ENCODE measurements at places on chromosomes 4 and X.

- DNase-seq, result no peak
Measured at GRCh38 chr4:53717064-53717549, 125.8 kb upstream of the LNX1 start.

GRCh38 chr4:81650606-81651242 lies 179.0 kb upstream of the RASGEF1B start:
- no peak for DNase-seq

- no peak for DNase-seq
Measured at GRCh38 chr4:23135792-23136645, 443.3 kb downstream of the GBA3 start.

GRCh38 chr4:16663732-16664131 lies 234.7 kb downstream of the LDB2 start:
- no peak for DNase-seq

GRCh38 chr4:180635281-180635680 lies 1607.9 kb upstream of the TENM3 start:
- DNase-seq, result no peak

DNA sequence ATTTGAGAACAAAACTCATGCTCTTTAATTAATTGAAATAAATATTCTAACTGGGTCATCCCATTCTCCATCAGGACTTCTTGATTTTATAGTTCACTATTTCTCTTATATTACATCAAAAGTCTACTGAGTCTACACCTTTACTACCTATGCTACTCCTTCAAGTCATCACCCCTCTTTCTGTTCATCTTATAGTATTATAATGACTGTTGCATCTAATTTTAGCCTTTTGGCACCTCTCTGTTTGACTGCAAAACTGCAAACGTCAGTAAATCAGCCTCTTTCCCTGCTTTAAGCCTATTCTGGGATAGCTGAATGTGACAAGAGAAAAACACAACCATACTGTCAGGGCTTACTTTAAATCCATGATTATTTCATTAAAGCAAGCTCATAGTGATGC lies 639.1 kb downstream of the GABRG1 start:
- no peak for DNase-seq

- DNase-seq, result no peak
Measured at GRCh38 chr4:158133551-158133950, 39.3 kb downstream of the GASK1B start.

DNA sequence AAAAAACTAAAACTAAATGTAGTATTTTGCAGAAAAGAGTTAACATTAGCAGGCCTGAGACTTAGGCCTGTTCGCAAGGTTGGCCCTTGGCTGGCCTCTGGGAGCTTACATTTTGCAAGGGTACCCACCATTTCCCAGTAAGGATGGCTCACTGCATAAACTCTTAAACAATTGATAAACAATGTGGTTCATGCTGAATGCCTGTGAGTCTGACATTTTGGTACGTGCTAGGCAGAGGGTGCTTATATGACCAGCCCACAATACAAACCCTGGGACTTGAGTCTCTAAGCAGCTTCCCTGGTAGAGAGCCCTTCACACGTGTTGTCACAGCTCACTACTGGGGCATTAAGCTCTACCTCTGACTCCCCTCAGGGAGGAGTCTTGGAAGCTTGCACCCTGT lies 7.4 kb downstream of the PRPS2 start:
- DNase-seq, result no peak

DNA sequence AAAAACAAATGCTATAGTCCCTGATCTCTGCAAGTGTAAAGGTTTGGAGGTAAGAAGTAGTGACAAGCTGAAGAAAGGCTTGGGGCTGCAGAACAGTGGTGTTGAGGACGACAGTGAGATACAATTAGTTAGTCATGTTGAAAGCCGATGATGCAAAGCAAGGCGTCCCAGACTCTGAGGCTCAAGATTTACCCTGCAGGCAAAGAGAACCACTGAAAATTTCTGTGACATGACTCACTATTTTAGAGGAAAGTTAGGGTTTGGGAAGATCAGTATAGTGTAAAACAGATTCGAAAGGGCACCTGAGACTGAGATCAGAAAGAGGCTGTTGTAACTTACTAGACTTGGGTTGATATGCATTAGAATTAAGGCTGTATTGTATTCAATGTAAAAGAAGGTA lies 281.3 kb upstream of the FTHL17 start:
- DNase-seq, result no peak

DNA sequence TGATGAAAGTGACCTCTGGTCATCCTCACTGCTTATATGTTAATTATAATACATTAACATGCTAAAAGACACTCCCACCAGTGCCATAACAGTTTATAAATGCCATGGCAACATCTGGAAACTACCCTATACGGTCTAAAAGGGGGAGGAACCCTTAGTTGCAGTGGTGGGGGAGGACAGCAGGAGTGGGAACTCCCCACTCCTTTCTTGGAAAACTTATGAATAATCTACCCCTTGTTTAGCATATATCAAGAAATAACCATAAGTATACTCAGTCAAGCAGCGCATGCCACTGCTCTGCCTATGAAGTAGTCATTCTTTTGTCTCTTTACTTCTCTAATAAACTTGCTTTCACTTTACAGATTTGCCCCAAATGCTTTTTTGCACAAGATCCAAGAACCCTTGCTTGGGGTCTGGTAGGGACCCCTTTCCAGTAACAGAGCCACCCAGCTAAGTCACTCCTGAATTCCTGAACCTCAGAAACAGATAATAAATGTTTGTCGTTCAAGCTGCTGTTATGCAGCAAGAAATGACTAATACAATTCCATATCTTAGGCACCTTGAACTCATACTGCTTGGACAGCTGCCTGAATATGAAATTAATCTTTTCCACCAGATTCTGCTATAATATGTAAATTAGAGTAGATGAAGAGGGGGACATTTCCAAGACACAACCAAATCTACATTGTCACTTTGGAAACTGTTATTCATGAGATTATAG lies 14.4 kb upstream of the REPS2 start:
- no peak for DNase-seq

DNA sequence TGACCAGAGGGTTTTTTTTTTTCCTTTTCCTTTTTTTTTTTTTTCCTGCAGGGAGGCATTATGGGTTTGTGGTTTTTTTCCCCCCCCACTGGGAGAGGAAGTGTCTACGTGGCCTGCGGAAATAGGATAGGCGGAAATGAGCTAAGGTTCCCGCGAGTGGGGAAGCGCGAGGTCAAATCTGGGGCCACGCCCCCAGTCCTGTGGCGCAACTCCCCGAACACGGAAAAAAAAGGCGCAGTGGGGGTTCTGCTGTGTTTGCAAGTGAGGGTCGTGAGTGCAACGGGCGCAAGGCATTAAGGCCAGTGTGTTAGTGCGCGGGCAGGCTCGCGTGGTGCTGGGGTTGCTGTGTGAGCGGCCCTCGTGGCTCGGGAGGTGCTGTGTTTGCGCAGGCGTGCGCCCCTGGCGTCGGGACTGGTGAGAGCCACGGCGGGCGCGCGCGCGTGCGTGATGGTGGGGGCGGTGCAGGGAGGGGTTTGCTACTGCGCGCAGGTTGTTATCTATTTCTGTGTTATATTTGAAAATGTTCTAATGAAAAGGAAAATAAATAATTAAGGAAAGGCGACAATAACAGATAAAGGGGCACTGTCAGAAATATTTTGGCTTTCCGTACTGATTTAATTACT lies 685 bp upstream of the MORF4L2 start:
- DNase-seq, result peak; percentile 96

- DNase-seq, result no peak
Measured at GRCh38 chrX:13428053-13428786, 108.4 kb upstream of the ATXN3L start.

DNA sequence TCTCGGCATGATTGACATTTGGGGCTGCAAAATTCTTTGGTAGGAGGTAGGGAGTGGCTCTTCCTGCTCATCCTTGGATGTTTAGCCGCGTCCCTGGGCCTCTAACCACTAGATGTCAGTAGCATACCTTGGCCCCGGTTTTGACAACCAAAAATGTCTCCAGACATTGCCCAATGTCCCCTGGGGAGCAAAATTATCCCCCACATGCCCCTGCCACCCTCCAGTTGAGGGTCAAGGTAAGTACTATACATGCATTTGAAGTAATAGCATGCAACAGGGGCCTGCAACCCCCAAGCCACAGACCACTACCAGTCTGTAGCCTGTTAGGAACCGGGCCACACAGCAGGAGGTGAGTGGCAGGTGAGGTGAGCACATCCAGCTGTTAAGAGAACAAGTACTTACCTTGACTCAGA lies 17.6 kb upstream of the KIAA1210 start:
- DNase-seq, result no peak

- DNase-seq, result peak; percentile 53
Measured at GRCh38 chr4:6352031-6352692, 82.5 kb downstream of the WFS1 start.

DNA sequence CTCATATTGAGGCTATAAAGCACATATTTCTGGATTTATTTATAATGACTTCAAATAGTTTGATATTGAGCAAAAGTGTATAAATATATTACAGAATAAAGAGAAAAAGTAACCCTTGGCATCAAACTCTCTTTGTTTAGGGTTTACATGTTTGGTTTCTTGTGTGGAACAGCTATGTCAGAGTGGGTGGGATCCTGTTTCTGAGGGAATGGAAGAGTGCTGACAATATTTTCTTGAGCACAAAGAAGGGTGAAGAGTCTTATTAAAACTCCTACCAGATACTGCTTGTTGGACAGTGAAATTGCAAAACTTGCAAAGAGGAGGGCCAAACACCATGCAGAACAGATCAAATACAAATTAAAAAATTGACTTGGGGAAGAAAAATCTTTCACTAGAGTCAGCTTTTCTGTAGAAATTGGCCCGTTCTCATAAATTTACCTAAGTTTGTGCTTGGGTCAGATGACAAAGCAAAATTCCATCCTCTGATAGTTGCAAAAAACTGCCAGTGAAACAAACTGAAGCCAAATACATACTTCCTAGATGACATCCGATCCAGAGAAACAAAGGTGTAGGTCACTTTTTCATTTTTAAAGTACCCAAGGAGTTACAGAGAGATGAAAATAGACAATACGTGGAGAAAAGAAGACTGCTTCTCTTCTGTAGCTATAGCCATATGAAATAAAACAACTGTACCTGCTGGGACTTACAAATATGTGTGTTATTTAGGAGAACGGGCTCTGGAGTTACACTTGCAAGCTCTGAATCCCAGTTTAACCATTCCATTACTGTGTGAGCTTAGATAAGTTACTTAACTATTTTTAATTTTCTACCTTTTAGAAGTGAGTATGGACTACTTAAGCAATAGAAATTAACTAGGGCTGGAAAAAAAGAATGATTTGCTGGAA lies 133.3 kb downstream of the MAML3 start:
- DNase-seq, result no peak

DNA sequence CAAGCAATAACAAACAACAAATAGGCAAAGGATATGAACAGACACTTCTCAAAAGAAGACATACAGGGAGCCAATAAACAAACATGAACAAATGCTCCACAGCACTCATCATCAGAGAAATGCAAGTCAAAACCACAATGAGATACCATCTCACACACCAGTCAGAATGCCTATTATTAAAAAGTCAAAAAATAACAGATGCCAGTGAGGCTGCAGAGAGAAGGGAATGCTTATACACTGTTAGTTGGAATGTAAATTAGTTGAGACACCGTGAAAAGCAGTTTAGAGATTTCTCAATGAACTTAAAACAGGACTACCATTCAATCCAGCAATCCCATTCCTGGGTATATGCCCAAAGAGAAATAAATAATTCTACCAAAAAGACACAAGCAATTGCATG lies 129.8 kb upstream of the MAGEB2 start:
- no peak for DNase-seq

- DNase-seq, result no peak
Measured at GRCh38 chr4:118845552-118846050, 9.7 kb upstream of the SEC24D start.

- peak; percentile 57 for DNase-seq
Measured at GRCh38 chr4:61199873-61200186, 296 bp upstream of the ADGRL3 start.

- DNase-seq, result no peak
Measured at GRCh38 chrX:39822133-39822748, 275.5 kb downstream of the BCOR start.

- DNase-seq, result no peak
Measured at GRCh38 chrX:17596061-17596460, 141.2 kb upstream of the SCML1 start.

GRCh38 chr4:90357117-90357710 lies 230.0 kb downstream of the CCSER1 start:
- DNase-seq, result no peak

DNA sequence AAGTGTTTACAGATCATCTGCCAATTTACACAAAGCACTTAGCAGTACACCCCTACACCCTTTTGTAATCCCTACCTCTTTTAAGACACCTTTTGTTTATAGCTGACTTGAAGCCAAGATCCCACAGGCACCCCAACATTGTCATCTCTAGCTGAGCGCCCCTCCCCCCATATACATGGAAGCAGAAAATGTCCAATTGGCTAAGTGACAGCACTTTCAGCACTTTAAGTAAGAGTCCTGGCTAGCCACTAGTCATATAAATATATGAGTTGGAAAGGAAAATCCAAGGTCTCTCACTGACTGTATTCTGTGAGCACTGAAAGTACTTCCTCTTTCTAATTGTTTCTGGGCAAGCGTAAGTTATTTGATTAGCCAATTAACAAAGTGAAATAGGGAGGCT lies 108.2 kb downstream of the NSUN7 start:
- no peak for DNase-seq

GRCh38 chr4:173167758-173168395 lies 734 bp upstream of the GALNT7 start:
- DNase-seq, result peak; percentile 67

DNA sequence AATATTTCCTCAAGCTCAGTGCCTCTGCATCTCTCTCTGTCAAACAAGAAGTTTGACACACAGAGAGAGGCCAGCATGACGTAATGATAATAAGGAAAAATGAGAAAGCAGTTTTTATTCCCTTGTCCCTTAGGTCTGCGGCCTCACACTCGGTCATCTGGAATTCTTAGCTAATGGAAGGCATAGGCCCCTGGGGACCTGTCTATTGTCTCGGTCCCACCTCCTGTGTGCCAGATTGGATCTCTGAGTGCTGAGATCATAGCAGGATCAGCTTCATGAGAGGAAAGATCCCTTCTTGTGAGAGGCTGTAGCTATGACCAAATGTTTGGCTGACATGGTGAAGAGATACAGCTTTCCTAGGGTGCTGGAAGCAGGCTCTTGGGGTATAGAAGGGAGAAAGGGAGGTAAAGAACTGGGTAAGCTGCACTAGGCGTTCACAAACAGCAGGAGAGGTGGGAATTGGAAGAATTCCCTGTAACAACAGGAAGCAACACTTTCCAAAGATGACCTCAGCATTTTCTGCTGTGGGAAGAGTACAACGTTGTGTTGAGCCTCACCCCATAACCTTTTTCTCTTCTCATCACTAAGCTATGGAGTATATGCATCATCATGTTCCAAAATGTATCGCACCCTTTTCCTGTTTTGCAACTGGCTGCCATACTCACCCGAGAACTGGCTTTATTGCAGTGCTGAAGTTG lies 20.2 kb downstream of the TMEM31 start:
- no peak for DNase-seq

- no peak for DNase-seq
Measured at GRCh38 chr4:141127884-141128283, 5.4 kb downstream of the RNF150 start.

- DNase-seq, result no peak
Measured at GRCh38 chr4:86508436-86508835, 85.7 kb upstream of the PTPN13 start.

Measured in Right ventricle myocardium inferior (tissue), 1 donor.